ENCODE measurements at places on chromosomes 5 and 9.

DNA sequence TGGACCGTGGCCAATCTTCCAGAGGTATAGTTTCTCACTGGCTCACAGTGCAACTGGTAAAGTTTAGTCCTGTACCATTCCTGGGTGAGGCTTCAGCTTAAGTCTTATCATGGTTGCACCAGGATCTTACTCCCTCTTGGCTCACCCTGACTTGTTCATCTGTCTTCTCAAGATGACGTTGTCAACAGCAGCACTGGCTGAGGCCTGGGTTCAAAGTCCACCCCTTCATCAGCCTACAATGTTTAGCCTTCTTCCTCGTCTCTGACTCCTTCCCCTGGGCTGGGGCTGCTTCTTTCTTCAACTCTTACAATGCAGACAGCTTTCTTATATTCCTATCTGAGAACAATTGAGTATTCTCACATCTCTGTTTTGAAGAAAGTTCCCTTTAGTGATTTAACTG lies 311.1 kb upstream of the CLINT1 start:
- no peak for DNase-seq

DNA sequence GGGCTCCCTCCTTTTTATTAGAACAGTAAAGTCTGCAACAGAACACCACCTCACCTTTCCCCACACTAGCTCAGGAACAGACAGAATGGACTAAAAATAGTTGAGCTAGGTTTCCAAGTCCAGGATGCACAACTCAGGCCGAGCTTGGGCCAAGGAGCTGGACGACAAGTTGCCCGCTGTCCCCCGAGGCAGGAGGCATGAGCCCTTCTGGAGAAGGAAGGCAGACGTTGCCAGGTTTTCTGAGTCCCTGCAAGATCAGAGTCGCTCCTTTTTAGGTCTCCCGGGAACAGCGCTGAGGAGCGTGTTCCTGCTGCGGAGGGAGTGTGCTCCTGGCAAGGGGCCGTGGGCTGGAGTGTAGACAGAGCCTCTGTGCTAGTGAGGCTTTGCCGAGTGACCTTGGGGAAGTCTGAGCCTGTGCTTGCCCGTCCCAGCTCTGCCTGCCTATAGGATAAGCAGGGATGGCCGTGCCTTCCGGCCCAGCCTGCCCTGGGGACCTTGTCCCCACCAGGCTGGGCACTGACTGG lies 121.6 kb downstream of the WNK2 start:
- DNase-seq, result no peak

DNA sequence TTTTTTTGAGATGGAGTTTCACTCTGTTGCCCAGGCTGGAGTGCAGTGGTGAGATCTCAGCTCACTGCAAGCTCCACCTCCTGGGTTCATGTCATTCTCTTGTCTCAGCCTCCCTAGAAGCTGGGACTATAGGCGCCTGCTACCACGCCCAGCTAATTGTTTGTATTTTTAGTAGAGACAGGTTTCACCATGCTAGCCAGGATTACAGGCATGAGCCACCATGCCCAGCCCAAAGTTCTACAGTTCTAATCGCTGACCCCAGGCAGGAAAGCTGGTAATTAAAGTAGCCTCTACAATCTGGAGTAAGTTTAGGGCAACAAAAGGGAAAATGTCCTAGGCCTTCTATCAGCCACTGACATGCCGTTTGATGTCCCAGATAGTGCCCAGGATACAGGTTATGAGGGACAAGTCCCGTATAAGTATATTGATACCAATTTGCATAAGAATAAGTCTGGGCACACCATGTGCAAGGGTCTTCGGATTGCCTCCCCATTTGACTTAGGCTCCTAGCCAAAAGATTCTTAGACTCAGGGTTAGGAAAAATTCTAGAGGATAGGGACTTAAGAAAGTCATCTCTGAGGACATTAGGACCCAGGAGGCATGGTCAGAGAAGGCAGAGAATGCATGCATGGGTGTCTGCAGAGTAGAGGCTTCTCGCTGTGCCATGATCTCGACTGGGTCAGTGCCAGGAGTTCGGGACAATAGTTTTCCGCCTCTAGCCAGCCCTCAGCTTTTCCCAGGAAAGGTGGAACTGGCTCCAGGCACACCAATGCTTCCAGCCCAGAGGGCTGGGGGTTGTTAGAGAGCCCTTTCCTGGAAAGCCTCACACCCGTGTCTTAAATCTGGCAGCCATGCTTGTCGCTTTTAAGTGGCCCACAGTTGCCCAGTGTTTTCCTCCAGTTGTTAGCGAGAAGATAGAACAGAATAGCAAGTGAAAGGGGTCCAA lies 1111.1 kb downstream of the TAF11L14 start:
- peak; percentile 23 for DNase-seq

- DNase-seq, result no peak
Measured at GRCh38 chr5:166618526-166618925, 1672.9 kb upstream of the WWC1 start.

DNA sequence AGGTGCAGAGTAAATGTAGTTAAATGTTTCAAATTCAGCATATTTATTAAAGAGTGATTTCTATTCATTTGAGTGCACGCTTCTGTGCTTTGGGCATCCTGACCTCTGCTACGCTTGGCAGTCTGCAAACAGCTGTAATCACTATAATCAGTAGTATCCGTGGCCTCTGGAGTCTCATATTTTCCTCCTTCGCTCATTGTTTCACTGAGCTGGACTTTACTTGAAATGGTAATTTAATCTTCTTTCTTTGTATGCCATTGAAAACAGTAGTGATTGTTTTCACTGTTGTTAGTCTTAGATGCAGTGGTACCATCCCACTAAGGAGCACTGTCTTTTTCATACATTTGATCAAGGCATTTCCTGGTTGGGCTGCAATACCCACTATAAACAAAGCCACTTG lies 43.5 kb upstream of the CAVIN4 start:
- no peak for DNase-seq

- no peak for DNase-seq
Measured at GRCh38 chr9:136050266-136050700, 44.8 kb downstream of the NACC2 start.

- DNase-seq, result no peak
Measured at GRCh38 chr9:92611621-92612285, 58.2 kb downstream of the IPPK start.

GRCh38 chr5:6937677-6938076 lies 224.4 kb downstream of the TENT4A start:
- DNase-seq, result no peak

GRCh38 chr5:153256-153655 lies 38.0 kb upstream of the LRRC14B start:
- DNase-seq, result no peak
